ENCODE measurements at places on chromosomes 5 and 9.

DNA sequence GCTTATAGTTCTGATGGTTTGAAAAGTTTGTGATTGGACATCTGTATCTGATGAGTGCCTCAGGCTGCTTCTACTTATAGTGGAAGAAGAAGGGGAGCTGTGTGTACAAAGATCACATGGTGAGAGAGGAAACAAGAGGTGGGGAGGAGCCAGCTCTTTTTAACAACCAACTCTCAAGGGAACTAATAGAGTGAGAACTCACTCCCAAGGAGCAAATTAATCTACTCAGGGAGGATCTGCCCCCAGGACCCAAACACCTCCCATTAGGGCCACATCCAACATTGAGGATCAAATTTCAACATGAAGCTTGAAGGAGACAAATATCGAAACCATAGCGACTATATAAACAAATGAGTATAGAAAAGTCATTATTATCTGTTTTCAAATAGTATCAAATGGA lies 64.7 kb upstream of the PRLR start:
- DNase-seq = no peak

DNA sequence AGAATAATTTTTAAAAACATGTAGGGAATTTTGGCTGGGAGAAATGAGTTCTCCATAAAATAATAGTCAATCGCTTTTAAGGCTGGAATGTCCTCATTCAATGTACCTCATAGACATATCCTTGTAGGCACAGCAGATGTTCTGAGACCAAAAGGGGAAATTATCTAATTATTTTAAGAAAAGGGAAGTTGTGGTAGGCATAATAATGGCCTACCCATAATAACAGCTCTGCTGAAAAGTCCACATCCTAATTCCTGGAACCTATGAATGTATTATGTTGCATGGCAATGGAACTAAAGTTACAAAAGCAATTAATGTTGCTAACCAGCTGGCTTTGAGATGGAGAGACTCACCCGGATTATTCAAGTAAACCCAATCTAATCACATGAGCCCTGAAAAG lies 216.1 kb downstream of the TRIM36 start:
- DNase-seq = no peak

- DNase-seq = no peak
Observed at GRCh38 chr5:173454736-173455598, 126.8 kb upstream of the STC2 start.

DNA sequence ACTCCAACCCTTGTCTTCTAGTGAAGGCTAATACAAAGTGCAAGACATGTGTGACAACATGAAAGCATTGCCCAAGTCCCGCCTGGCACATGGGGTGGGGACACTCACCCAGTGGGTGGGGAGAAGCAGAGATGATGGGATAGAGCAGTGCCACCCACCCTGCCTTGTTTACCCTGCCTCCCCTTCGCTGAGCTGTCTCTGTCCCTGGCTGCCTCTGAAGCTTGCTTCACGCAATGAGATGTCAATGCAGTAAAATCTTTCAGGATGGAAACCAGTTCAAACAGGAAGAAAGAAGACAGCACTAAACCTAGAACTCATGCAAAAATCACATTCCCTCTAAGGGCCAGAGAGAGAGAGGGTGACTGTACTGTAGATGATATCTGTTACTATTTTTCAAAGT lies 148.0 kb downstream of the INSYN2B start:
- no peak for DNase-seq

DNA sequence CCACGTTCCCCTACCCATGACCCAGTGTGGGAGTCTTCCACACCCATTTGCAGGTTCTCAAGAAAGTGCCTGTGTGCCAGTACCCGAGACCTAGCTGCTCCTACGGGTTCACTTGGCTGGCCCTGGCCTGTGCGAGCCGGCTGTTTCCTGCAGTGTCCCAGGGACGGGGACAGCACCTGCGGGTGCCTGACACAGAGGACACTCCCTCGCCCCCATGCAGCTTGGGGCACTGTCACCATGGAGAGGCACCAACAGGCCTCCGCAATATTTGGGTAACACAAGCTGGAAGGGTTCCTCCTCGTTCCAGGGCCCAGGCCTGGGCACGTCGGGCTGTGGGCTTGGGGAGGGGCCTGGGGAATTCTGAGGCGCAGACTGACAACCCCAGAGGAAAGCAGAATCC lies 41.4 kb downstream of the DUSP1 start:
- DNase-seq = no peak

GRCh38 chr5:178240766-178241165 lies 8.2 kb upstream of the PHYKPL start:
- DNase-seq = no peak

DNA sequence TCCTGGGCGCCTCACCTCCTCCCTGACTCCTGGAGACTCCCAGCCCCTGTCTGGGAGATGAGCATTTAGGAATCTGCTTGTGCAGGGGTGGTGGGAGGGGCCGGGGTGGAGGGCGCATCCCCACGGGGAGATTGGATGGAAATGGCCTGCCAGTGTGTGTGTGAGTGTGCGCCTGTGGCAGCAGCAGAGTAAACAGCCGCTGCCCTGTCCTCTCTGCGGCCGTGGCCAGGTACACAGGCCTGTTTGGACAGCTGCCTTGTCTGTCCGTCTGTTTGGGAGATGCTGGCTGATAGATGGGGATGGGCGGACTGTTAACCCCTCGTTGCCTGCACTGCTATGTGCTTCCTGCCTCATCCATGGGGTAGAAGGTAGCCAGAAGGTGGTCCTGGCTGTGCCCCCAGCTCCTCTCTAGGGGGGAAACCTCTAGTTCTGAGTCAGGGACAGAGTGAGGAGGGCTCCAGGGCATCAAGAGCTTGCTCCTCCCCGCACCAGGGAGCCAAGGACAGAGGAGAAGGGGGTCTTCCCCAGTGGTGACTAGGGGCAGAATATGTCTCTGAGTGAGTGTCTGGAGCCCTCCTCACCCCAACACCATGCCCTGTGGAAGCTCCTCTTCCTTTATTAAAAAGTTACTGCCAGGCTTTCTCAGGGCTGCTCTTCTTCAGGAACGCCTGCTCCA lies 60.1 kb downstream of the LMX1B start:
- DNase-seq = no peak

DNA sequence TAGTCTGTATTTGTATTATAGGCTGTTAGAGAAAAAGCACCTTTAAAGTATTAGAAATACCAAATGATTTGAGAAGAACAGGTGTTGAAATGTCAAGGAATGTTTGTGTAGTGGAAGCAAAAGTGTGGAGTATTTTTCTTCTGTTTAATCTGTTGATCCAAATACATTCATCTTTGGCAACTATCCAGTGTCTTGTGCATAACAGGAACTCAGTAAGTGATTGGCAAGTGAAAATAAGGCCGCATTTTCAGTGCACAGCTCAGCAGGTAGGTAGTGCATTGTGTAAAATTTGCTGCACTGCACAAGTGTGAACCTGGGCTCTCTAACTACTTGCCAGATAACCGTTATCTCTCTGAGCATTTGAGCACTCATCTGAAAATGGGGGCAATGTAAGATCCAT lies 61.8 kb downstream of the CHSY3 start:
- DNase-seq = no peak

- no peak for DNase-seq
Observed at GRCh38 chr9:81379655-81380054, 309.7 kb downstream of the TLE1 start.

GRCh38 chr5:93995126-93995621 lies 253.8 kb upstream of the POU5F2 start:
- DNase-seq = no peak

DNA sequence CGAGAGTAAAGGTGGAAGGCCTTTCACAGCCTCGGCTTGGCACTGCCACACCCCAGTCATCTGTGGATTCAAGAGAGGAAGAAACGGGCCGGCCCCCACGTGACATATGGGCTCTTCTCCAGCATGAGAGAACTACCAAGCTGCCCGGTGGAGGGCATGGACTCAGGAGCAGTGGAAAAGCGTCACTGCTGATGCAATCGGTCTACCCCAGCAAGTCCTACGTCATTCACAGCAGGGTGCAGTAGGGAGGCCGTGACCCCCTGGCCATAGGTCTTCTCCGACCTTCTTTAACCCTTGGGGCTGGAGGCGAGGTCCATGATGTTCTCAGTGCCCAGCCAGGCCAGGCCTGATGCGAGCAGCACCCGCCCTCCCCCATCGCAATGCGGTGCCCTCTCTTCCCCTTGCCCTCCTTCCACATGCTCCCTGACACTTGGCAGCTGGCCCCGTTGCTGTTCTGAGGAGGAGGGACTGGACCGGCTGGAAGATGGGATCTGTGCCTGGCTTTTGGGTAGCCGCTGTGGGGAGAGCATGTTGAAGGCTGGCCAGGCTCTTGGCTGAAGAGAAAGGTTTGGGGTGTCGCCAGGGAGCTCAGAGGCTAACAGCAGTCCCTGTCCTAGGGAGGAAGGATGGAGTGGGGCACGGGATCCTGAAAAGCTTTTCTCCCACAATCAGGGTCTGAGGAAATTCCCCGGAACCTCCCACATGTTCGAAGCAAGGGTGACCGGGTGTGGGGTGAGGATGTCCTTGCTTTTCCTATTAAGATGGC lies 89.8 kb downstream of the LIFR start:
- DNase-seq = peak; percentile 59

DNA sequence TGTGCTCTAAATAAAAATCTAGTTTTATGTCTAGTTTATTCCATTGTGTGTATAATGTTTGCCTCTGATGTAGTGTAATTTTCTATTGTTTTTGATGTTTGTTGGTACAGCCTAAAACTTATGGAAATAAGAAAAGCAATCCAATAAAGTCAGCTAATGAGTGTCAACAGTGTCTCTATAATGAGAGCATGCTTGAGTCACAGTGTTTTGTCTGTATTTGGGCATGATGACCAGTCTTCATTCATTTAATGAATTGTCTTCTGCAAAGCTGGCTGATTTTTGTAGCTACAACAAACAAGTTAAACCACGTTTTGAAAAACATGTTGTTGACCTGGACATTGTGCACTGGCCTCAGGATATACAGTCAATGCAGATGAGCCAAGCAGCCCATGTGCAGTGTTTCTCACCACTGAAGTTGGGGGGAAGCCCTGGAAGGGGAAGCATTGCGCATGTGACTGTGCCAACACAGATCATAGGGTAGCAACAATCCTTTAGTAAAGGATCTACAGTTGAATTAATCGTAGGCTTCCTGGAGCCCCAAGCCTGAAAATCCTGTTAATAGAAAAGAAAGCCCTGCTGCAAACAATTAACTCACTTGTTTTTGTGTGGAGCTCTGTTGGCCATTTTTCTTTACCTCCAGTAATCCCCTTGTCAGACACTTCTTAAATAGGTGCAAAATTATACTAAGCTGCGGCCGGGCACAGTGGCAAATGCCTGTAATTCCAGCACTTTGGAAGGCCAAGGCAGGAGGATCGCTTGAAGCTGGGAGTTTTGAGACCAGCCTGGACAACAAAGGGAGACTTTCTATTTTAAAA lies 88.0 kb downstream of the INIP start:
- DNase-seq = no peak
